Stimulated activated CD4-positive, alpha-beta T cell treated with anti-CD3 and anti-CD28 coated beads, TNF-alpha, amount 100 ng/mL, for 4 hours (primary cell): ENCODE measurements at places on chromosomes 5 and 9.

DNA sequence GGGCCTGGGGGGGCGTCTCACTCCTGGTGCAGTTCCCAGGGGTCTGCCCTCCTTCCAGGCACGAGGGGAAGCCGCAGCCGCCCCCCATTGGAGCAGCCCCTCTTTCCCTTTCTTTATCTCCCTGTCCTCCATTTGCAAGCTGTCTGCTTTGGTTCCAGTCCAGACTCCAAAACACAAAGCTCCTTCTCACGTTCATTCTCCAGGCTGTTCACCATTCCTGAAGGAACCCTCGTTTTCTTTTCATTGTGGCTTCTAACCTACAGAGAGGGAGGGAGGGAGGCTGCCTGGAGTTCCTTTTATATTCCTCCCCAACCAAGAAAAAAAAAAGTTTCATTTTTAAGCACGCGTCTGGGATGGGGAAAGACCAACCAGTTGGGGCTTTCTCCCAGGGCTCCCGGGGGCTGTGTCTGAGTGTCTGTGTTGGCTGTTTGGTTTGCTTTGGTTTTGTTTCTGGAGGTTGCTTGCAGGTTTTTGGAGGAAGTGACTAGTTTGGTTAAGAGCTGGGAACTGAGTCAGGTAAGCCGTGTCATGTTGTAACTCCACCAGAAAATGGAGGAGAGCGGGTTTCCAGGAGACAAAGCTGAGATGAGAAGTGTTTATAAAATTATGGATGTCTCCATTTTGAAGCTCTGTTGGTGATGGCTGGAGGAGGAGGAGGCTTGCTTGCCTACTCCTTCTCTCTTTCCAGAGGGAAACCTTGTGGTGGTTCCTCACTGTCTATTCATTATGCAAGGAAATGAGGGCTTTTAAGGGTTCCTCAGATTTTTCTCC lies 1.6 kb downstream of the ZNF462 start:
- DNase-seq, result no peak

DNA sequence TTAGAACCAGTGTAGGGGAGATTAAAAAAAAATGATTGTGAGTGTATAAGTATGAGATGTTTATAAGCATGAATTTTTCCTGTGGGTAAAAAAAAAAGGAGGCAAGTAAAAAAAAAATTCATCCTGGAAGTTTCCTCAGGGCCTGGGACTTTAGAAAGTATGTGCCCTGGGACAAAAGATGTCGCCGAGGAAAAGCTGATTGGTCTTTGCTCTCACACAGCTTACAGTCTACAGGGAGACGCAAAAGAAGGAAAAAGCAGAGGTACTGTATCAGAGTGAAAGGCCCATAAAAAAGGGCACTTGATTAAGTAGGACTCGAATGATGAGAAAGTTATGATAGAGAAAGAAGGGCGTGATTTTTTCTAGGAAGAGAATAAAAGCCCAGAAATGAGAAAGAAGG lies 501.4 kb upstream of the MEF2C start:
- no peak for DNase-seq

- no peak for DNase-seq
These were observed 43.4 kb downstream of the PPP1R2B start for GRCh38 chr5:156893517-156893916.

- DNase-seq, result no peak
These were observed 2.6 kb downstream of the EXOC3 start for GRCh38 chr5:445591-445990.

GRCh38 chr5:124342986-124343385 lies 403.5 kb downstream of the ZNF608 start:
- DNase-seq, result no peak

- DNase-seq, result no peak
These were observed 377.3 kb downstream of the ICE1 start for GRCh38 chr5:5799826-5800225.

DNA sequence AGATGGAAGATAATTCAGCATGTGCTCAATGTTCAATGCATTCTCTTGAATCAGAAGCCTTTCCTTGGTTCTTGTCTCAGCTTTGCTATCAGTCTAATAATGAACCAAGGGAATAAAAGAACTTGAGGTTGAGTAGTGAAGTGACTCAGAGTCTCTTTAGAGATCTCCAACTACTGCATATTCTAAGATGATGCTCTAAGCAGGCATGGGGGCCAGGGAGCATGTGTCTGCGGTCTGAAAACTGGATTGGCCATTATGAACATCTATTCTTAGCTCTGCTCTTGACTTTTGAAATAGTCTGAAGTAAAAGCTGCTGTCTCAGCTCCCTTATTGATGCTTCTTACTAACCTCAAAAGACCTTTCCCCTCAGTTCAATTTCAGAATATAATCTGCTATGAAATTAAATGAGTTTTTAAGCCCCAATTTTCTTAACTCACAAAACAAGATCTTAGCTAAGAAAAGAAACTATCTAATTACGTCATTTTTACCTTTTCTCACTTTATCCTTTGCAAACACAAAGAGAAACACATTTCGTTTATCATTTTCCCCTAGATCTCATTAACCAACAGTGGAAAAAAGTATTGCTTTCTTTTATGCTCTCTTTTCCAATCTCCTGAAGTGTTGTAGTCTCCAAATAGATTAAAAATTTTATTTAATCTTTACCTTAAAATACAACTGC lies 44.8 kb downstream of the PLCXD3 start:
- DNase-seq, result no peak

DNA sequence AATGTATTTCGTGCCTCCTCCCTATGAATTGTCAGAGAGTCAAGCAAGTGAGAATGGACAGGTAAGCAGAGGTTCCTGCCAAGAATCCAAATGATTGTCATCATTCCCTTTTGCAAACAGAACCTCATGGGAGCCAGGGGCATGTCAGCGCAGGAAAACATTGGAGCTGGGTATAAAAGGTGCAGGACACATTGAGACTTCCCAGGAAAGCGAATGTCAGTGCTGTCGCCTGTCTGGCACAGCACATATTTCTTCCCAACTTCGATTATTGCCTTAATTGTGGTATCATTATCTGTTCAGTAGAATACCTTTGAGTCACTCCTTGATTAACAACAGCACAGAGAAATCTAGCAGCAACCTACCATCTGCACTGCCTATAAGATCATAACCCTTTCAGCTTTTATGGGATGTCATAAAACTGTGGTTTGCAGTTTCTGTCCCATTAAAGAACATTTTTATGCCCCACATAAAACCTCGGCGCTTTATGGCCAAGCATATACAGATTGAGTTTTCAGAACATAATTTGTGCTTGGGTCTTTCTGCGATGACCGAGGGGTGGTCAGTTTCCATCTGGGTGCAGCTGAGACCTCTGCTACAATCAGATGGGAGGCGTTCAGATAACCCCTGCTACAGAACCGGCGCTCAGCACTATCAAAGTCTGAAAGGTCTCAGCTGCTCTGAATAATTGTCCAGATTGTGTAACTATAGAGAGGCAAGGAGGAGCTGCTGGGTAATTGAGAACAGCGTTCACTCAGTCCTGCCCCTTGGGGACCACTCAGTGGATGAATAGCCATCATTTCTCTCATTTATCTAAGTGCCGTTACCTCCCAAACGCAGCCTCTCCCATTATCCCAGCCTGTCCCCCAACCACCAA lies 30.9 kb upstream of the WWC1 start:
- no peak for DNase-seq

- no peak for DNase-seq
These were observed 53.8 kb upstream of the CLINT1 start for GRCh38 chr5:157912621-157913325.

GRCh38 chr9:127962278-127962677 lies 18.5 kb downstream of the EEIG1 start:
- DNase-seq, result no peak

- DNase-seq, result no peak
These were observed 706.7 kb upstream of the PTPRD start for GRCh38 chr9:11319538-11319937.

DNA sequence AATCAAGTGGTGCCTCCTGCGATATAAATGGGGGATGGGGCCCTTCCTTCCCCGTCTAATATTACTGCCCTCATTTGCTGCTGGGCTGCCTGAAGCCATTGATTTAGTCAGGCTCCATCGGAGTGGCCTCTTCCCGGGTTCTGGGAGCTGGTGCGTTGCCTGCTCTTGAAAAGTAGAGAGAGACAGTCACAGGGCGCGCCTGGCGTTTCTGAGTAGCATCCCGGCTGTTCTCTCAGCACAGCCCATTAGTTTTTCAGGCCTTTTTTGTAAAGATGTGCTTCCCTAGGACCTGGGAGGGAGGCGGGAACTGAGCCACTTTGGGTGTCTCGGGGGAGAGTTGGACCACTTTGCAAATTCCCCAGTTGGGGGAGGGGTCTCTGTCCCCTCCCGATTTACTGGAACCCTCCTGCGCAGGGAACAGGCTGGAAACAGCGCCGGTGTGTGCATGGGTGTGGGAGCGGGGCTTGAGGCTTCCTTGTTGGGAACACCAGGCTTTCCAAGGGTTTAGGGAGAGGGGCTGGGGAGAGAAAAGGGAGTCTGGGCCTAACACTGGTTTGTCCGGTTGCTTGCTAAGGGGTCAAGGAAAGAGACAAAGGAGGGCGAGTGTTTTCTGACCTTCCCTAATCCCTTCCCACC lies 4.7 kb downstream of the PRDM6 start:
- no peak for DNase-seq

- no peak for DNase-seq
These were observed 48.7 kb upstream of the FSD1L start for GRCh38 chr9:105399117-105399516.

DNA sequence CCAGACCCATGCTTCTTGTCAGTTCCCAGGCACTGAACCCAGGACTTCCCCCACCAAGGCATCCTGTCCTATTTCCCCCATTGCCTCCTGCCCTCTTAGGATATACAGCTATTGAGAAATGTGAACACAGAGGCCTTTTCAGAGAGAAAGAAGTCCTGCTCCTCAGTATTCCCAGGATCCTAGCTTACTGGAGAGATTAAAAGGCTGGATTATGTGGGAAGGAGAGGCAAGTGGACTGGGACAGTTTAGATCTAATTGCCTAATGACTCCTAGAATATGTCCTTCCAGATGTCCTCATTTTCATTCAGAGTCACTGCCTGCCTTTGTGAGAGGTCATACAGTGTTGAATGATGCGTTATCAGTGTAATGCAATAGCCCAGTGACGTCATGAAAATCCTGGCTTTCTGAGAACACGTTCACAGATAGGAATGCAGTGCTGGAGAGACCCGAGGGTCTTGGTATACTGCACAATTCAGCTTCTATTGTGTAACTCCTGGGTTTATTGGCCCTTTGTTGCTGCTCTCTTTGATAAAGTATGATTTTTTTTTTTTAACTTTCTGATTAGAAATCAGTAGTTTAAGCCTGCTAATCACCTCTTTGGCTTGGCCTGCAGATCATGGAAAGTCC lies 26.2 kb downstream of the WWC1 start:
- no peak for DNase-seq

GRCh38 chr5:83972236-83972635 lies 251.6 kb upstream of the HAPLN1 start:
- no peak for DNase-seq

DNA sequence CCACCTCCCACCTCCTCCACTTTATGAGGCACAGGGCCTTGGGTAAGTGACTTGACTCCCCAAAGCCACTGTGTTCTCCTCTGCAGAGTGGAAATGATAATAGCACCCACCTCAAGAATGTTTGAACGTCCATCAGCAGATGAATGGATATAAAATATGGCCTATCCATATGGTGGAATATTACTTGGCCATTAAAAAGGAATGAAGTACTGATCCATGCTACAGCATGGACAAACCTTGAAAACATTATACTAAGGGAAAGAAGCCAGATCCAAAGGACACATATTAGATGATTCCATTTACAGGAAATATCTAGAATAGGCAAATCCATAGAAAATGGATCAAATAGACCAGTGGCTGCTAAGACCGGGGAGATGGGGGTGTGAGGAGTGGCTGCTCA lies 50.2 kb downstream of the CFAP77 start:
- no peak for DNase-seq

DNA sequence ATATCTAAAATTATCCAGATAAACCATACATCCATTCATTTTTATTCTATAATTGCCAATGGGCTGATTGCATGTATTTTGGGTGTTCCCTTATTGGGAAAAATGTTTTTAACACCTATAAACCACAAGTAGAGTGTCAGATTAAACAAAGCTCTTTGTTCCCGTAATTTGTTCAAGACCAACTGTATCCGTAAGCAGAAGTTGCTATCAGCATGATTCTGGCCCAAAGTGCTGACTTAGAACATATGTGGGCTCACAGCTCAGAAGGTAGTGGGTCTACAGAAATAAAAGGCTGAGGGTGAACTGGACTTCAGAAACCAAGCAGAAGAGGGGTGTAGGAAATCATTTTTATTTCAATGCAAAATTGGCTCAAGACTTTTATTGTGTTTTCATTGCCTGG lies 23.5 kb upstream of the IL7R start:
- DNase-seq, result no peak

GRCh38 chr9:114034196-114034595 lies 43.9 kb downstream of the AMBP start:
- DNase-seq, result no peak

DNA sequence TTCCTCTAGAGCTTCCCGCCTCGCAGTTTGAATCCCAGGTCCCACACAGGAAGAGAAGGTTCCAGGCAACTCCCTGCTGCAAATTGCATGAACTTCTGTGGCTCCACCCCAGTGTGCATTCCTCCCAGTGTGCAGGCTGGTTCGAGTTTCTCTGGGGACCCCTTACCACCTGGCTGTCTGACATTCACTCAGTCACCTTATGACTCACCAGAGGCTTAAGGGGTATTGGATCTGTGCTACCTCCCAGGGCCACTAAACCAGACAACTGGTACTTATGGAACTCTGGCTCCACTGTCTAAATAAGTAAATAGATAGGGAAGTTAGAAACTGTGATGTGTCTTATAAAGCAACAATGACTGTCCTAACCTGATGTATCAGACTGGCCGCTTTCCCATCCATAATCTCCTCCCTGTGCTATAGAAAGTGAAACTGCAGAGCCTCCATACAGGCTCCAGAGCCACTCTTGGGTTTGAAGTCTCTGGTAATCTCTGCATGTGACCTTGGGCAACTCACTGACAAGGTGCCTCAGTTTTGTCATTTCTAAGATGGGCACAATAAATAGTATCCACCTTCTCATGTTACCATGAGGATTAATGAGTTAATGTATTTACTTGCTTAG lies 720.6 kb downstream of the SEMA5A start:
- DNase-seq, result no peak
